ENCODE measurements at places on chromosomes 2 and 18. TPM values are rescaled to one million over a fixed set of nuclear protein-coding genes. Genes with fewer than 3 reads are reported as not detected.

The TCF7L1 gene
- 9.9 TPM for total RNA-seq

The CCDC102B gene
- 5.3 TPM for total RNA-seq

DNA sequence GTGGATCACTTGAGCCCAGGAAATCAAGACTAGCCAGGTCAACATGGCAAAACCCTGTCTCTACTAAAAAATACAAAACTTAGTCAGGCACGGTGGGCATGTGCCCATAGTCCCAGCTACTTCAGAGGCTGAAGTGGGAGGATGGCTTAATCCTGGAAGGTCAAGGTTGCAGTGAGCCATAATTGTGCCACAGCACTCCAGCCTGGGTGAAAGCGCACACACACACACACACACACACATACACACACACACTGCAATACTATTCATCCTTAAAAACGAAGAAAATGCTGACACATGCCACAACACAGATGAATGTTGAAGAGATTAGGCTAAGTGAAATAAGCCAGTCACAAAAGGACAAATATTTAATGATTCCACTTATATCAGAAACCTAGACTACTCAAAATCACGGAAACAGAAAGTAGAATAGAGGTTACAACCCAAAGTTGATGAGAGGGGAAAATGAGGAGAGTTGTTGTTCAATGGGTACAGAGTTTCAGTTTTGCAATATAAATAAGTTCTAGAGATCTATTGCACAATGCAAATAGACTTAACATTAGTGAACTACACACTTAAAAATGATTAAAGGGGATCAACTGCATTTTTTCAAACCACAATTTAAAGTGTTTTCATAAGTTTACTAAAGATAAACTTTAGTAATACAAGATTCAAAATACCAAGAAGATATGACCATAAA lies 114.5 kb downstream of the USP34 start:
- no peak for DNase-seq

- no peak for DNase-seq
Observed at GRCh38 chr2:15932394-15933183, 7.8 kb upstream of the MYCN start.

- DNase-seq = peak; percentile 61
Observed at GRCh38 chr2:98269274-98269673, 77.0 kb upstream of the CNGA3 start.

- no peak for DNase-seq
Observed at GRCh38 chr2:240304746-240305161, 130.7 kb upstream of the GPC1 start.

GRCh38 chr18:11761553-11761952 lies 72.5 kb downstream of the GNAL start:
- peak; percentile 73 for DNase-seq

DNA sequence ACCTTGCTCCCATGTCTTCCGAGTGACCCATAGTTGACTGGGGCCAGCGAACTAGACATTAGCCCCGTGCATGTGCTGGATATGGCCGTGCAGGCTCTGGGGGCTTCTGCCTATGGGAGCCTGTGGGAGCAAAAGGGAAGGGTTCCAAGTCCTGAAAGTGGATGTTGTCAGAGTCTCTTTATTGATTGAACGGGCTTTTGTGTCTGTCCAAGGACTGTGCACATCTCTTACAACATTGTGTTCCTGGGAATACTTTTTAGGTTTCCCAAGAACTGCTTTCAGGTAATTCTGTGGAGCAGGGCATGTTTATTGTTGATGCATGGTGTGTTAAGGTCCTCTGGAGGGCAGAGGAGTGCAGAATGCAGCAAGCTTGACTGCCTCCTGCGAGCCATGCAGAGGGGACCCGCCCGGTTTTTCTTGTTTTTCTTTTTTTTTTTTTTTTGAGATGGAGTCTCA lies 5.0 kb downstream of the RNF144A start:
- DNase-seq = peak; percentile 67

DNA sequence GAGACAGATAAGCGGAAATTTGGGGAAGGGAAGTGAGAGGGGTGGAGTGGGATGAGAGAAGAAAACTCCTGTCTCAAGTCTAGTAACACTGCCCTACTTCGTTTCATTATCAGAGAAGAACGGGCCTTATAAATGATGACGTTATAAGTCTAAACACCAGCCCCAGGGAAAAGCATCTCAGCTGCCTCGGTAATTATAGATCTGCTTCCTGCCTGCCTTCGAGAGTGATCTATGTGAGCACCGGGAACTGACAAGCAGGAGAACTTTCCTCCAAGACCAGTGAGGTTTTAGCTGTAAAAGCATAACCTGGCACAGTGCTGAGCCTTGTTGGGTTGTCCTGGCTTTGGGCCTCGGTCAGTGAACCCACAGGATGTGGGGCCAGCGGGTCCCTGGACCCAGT lies 227.9 kb upstream of the SIX2 start:
- DNase-seq = no peak

- DNase-seq = no peak
Observed at GRCh38 chr18:11047156-11047555, 102.2 kb downstream of the PIEZO2 start.

DNA sequence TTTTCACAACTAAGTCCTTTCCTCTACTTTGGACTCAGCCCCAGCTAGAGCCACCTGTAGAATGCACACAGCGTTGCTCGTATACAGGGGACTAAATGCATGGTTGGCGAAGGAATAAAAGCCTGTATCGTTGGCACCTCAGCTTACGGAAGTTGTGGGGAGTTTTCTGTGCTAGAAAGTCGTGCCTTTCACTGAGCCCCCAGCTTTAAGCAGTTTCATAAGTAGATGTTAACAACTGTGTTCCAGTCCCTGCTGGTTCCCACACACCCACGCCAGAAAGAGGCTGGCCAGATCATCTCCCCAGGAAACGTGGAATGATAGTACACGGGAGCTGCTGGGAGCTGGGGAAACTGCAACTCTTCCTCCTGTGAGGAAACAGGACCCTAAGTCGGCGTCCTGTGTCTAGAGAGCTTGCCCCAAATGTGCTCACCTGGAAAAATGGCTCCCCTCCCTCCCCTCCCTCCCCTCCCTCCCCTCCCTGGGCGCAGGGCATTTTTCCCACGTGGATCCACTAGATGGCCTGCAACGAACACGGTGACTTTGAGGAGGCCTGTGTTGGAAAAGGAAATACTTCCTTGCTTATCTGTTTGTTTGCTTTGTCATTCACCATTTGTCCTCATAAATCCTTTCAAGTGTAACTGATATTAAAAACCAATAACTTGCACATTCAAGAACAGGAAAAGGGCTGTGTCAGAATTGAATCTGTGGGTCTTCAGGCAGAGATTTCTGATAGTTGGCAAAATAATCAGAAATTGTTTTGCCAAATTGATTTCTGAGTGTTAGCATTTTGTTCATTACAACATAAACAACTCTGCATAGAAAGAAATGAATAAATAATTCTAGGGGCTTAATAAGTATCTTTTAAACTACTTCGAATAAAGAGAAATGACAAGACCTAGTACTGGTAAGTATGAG lies 43.9 kb upstream of the RFX8 start:
- peak; percentile 59 for DNase-seq

All from H7 (cell line).